ENCODE measurements at places on chromosomes 6 and 20.

GRCh38 chr20:62044631-62045030 is 21.1 kb downstream of the TAF4 start:
- no peak for DNase-seq

DNA sequence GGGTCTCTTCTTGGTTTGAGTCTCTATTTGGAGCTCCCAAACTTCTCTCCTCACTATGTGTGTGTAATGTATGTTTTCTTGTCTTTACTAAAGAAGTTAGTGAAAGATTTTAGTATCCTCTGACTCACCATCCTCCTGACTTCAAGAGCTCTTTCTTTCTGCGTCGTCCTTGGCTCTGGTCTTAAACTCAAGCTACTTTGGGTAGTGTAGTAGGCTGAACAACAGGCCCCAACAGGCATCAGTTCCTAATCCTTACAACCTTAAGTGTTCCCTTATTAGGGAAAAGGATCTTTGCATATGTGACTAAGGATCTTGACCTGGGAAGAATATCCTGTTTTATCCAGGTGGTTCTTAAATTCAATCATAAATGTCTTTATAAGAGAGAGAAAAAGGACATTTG is 810.2 kb downstream of the MAFB start:
- no peak for DNase-seq

DNA sequence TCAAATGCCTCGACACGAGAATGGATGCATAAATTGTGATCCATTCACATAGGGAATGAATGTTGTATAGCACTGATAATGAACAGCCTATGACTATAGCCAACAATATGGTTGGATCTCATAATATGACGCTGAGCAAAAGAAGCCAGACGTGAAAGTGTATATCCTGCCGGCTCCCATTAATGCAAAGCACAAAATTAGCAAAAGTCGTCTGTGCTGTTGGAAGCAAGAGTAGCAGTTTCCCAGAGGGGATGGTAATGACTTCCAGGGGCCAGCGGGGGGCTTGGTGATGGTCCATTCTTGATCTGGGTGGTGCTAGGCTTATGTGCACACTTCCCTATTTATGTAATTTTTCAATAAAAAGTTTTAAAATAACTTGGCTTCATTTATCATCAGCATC is 1.0 kb upstream of the TAGAP start:
- DNase-seq: no peak

GRCh38 chr6:52697903-52698302 is 27.0 kb downstream of the TMEM14A start:
- no peak for DNase-seq

- no peak for DNase-seq
Measured at GRCh38 chr6:117267054-117267347, 1.6 kb downstream of the VGLL2 start.
